ENCODE measurements at places on chromosomes 7 and 10.

DNA sequence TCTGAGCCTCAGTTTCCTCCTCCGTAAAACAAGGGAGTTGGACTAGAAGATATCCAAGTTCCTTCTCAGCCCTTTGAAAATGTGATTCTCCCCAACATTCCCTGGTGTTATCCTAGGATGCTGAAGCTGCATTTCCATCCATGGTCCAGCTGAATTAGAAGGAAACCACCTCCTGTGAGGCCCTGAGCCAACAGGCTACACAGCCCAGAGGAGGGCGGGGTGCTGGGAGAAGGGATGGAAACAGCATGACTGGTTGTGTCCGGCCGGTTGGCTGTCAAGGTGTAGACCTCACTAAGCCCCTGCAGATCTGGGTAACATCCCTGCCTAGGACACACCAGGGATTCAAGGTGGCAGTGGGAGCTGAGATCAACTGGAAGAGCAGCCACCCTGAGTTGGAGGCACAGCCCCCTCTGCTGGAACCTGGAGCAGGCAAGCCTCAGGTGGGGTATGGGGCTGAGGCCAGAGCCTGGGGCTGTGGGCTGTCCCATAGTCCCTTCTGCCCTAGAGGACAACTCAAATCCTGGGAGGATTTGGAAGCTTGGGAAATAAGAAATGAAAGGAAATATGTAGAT, 72.0 kb downstream of the PAX2 start:
- no peak for DNase-seq

GRCh38 chr10:34538281-34538829, 276.7 kb downstream of the PARD3 start:
- no peak for DNase-seq

GRCh38 chr7:111429781-111430180, 132.5 kb downstream of the IMMP2L start:
- no peak for DNase-seq

DNA sequence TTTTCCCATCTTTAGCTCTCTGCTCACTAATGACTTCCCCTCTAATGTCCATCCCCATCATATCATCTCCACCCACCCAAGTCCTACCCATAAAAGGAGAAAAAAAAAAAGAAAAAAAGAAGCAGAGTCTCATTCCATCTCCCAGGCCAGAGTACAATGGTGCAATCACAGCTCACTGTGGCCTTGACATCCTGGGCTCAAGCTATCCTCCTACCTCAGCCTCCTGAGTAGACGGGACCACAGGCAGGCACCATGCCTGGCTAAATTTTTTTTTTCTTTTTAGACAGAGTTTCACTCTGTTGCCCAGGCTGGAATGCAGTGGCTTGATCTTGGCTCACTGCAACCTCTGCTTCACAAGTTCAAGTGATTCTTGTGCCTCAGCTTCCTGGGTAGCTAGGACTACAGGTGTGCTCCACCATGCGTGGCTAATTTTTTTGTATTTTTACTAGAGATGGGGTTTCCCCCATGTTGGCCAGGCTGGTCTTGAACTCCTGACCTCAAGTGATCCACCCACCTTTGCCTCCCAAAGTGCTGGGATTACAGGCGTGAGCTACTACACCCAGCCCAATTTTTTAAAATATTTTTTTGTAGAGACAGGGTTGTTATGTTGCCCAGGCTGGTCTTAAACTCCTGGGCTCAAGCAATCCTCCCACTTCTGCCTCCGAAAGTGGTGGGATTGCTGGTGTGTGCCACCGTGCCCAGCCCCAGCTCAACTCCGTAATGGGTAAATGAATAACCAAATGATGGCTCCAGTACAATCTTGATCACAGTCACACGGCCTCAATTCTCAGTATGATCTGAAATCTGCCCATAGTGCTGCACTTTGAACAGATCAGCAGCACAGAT, 24.6 kb upstream of the SGMS1 start:
- DNase-seq, result no peak

DNA sequence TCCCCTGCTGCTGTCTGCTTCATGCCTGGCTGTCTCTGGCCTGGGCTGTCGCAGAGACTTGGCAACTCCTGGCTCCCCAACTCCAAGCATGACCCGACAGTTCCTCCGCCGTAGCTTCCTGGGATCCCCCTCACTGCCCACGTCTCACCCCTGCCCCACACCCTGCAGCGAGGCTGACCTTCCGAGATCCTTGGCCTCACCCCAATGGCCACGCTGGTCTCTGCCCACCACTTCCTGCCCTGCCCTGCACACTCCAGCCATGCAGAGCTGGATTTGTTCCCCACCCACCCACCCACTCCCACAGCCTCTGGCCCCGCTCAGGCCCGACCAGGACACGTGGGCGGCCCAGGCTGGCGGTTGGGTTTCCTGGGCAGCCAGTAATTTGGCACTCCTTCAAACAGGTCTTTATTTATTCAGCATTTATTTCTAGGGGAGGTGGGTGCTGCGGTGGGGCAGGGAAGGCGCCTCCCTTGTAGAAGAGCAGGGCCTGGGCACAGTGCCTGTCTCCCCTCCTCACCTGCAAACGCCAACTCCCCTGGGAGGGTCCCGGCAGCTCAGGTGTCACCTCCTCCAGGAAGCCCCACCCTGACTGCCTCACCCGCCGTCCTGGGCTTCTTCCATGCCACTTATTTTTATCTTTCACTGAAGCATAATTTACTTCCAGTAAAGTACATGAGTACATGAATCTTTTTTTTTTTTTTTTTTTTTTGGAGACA, 25.5 kb downstream of the GTF2IRD1 start:
- peak; percentile 83 for DNase-seq

DNA sequence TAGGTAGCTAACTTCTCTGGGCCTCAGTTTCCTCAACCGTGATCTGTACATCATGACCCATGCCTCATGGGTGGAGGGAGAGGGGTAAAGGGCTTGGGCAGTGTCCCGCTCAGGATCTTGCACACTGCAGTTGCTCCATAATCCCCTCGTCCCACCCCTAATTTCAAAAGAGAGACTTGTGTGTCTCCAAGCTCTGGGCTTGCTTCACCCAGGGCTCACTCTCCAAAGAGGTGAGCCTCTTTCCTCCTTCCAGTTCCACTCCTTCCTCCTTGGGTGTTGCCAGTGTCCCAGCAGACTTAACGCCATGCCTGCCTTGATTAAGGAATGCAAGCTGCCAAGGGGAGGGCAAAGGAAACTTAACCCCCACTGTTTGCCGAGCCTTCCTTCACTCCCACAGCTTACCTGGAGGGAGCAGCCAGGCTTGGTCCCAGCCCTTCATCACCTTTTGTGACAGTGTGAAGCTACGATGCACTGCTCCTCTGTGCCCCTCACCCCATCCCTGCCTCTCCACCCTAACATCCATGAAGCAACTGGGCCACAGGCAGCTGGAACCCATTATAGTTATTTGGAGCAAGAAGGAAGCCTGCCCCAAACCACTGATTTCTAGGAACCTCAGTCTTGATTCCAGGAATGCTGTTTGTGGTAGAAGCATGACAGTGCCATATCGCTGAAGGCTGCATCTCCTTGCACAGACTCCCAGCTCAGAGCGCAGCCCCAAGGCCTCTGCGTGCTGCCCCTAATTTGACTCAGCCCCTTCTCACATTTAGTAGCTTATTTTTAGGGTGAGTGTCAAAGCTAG, 363.3 kb downstream of the TNS3 start:
- no peak for DNase-seq

GRCh38 chr7:143391462-143392404, 10.6 kb downstream of the ZYX start:
- no peak for DNase-seq

DNA sequence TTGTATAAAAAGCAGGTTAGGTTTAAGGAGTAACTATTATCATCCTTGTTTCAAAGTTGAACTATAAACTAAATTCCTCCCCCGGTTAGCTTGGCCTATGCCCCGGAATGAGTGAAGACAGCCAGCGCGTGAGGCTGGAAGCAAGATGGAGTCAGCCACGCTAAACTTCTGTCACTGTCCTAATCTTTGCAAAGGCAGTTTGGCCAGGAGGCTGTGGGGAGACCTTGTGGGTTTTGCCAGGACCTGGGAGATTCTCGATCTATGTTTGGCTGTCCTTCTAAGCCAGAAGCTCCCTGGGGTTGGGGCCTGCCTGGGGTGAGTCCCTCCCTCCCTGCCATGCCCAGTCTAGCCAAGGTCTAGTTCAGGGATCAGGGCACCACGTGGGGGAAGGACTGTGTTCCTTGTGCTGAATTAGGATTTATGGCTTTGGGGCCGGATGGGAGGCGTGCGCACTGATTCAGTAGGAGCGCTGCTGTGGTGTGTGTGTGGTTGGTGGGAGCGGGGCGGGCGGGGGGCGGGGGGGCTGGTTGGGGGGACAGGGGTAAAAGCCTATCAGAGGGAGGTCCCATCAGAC, 871 bp upstream of the GTF2IRD1 start:
- no peak for DNase-seq

- no peak for DNase-seq
Observed at GRCh38 chr7:1175597-1175966, 15.6 kb upstream of the ZFAND2A start.

- no peak for DNase-seq
Observed at GRCh38 chr7:75931680-75932079, 16.7 kb downstream of the POR start.

GRCh38 chr7:126803990-126804389, 448.8 kb downstream of the GRM8 start:
- no peak for DNase-seq

DNA sequence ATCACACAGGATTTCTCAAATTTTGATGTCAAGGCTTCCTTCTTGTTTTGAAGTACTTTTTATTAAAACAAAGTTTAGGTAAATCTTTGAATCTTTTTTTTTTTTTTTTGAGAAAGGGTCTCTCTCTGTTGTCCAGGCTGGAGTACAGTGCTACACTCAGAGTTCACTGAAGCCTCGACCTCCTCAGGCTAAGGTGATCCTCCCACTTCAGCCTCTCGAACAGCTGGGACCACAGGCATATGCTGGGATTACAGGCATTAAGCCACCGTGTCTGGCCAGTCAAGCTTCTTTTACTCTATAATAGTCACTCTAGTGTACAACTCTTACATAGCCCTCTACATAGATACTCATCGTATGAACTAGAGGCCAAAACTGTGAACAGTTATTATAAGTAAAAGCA, 3.4 kb downstream of the RUFY2 start:
- DNase-seq, result no peak

- DNase-seq, result no peak
Observed at GRCh38 chr7:11436773-11437524, 395.0 kb downstream of the THSD7A start.

Measured in lower lobe of right lung (tissue), 2 donors.